Activated T-helper 2 cell treated with anti-CD3 and anti-CD28 coated beads, Interferon-gamma antibody, Interleukin-2, Interleukin-4, amounts not matched to agents 10 μg/mL and 5 μg/mL and 100 μg/mL, durations not matched to agents 14 hours and 24 hours and 36 hours (primary cell): ENCODE measurements at places on chromosomes 4 and X. TPM values are rescaled to one million over a fixed set of nuclear protein-coding genes. Genes with fewer than 3 reads are reported as not detected.

Gene ATP2B3
- total RNA-seq: not detected in 2 replicates

DNA sequence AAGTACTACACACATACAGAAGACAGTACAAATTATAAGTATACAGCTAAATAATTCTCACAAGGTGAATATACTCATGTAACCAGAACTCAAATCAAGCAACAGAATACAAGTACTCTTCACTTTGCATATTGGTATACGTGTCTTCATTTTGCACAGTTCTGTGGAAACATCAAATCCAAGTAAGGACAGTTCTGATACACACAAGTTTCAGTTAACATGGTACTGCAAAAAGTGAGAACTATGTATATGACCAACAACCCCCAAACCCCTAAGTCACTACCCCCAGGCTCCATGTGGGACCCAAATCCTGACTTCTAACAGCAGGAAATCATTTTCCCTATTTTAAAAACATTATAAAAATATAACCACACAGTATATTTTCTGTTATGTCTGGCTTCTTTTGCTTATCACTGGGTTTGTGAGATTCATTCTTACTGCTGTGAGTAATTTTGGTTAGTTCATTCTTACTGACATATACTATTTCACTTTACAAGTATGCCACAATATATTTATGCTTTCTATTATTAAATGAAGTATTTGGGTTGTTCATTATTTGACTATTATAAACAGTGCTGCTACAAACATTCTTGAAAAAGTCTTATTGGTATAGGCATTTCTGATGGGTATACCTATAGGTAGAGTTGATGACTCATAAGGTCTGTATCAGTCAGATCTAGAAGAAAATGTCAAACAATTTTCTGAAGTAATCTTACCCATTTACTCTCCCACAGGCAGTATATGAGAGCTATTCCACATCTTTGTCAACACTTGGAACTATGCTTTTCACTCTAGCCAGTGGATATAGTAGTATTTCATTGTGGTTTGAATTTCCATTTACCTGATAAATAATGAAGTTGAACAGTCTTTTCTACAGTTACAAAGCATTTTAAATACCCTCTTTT lies 47.0 kb downstream of the SCLT1 start:
- H3K4me1 ChIP-seq: peaks cover 11% of the 10 kb centered on the region
- no peak for DNase-seq
- H3K4me3 ChIP-seq: no peak overlapping the region
- H3K27me3 ChIP-seq: no peaks in the 10 kb centered on the region
- H3K36me3 ChIP-seq: peaks cover 16% of the 10 kb centered on the region

- H3K27me3 ChIP-seq: no peaks in the 10 kb centered on the region
- H3K4me3 ChIP-seq: no peak overlapping the region
- DNase-seq: no peak
- H3K4me1 ChIP-seq: no peaks in the 10 kb centered on the region
- H3K27ac ChIP-seq: no peak overlapping the region
Observed at GRCh38 chr4:114187592-114187991, 208.1 kb upstream of the ARSJ start.

Gene OPHN1
- total RNA-seq: 0.07 and 0.21 TPM in 2 replicates

GRCh38 chr4:40283413-40283812 lies 51.7 kb upstream of the CHRNA9 start:
- DNase-seq: no peak
- no peaks in the 10 kb centered on the region for H3K27me3 ChIP-seq
